ENCODE measurements at places on chromosomes 11 and 22. TPM values are rescaled to one million over a fixed set of nuclear protein-coding genes. Genes with fewer than 3 reads are reported as not detected.

GRCh38 chr11:121117788-121118187 is 16.7 kb downstream of the TECTA start:
- no peaks in the 10 kb centered on the region for H3K36me3 ChIP-seq
- no peak for DNase-seq
- H3K27ac ChIP-seq: no peak overlapping the region
- no peaks in the 10 kb centered on the region for H3K4me1 ChIP-seq

DNA sequence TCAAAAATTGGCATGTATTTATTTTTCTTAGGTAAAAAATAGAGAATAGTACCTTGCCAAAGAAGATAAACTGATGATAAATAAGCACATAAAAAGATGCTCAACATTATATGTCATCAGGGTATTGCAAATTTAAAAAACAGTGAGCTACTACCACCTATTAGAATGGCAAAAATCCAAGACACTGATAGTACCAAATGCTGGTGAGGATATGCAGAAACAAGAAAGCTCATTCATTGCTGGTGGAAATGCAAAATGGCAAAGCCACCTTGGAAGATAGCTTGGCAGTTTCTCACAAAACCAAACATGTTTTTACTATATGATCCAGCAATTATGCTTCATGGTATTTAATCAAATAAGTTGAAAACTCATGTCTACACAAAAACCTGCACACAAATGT is 46.4 kb upstream of the EED start:
- H3K27me3 ChIP-seq: no peaks in the 10 kb centered on the region
- no peak overlapping the region for H3K4me3 ChIP-seq
- no peak overlapping the region for H3K27ac ChIP-seq
- no peaks in the 10 kb centered on the region for H3K36me3 ChIP-seq
- peaks cover 12% of the 10 kb centered on the region for H3K4me1 ChIP-seq

The RFPL3 gene
- not detected for total RNA-seq

The IL18 gene
- 0.68 TPM for total RNA-seq

DNA sequence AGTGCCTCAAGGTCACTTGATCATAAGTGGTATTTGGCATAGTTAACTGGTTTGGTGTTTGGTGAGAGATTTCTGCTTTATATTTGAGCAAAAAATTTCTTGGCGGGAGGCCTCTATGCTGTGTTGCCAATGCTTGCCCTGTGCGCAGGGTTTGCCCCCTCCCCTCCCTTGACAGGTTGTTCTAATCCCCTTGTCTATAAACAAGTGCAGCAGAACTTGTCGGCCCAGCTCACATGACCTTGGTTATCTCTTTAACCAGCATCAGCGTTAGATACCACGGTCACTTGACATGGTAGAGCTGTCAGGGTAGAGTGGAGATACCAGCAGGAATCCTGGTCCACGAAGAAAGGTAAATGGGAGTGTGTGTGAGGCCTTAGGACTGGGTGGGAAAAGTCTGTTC is 35.6 kb downstream of the MARK2 start:
- no peak overlapping the region for H3K4me3 ChIP-seq
- H3K27ac ChIP-seq: no peak overlapping the region
- H3K4me1 ChIP-seq: peaks cover 52% of the 10 kb centered on the region
- no peaks in the 10 kb centered on the region for H3K36me3 ChIP-seq

- peaks cover 3% of the 10 kb centered on the region for H3K36me3 ChIP-seq
- no peak for DNase-seq
- H3K27ac ChIP-seq: no peak overlapping the region
- H3K4me1 ChIP-seq: no peaks in the 10 kb centered on the region
- H3K4me3 ChIP-seq: no peak overlapping the region
Observed at GRCh38 chr22:38774496-38775166, 18.8 kb upstream of the SUN2 start.

- DNase-seq: no peak
- no peaks in the 10 kb centered on the region for H3K27me3 ChIP-seq
- H3K4me3 ChIP-seq: no peak overlapping the region
- no peaks in the 10 kb centered on the region for H3K36me3 ChIP-seq
- no peak overlapping the region for H3K27ac ChIP-seq
- peaks cover 29% of the 10 kb centered on the region for H3K4me1 ChIP-seq
Observed at GRCh38 chr22:17952273-17952801, 72.0 kb downstream of the MICAL3 start.

The PDGFB gene
- 16.8 TPM for total RNA-seq

The NTM gene
- 82.7 TPM for total RNA-seq

GRCh38 chr11:38543311-38543710 is 1945.3 kb upstream of the RAG2 start:
- H3K4me1 ChIP-seq: peaks cover 33% of the 10 kb centered on the region
- no peak for DNase-seq
- peak overlapping the region; percentile 81 for H3K27ac ChIP-seq
- H3K27me3 ChIP-seq: no peaks in the 10 kb centered on the region
- H3K4me3 ChIP-seq: no peak overlapping the region

DNA sequence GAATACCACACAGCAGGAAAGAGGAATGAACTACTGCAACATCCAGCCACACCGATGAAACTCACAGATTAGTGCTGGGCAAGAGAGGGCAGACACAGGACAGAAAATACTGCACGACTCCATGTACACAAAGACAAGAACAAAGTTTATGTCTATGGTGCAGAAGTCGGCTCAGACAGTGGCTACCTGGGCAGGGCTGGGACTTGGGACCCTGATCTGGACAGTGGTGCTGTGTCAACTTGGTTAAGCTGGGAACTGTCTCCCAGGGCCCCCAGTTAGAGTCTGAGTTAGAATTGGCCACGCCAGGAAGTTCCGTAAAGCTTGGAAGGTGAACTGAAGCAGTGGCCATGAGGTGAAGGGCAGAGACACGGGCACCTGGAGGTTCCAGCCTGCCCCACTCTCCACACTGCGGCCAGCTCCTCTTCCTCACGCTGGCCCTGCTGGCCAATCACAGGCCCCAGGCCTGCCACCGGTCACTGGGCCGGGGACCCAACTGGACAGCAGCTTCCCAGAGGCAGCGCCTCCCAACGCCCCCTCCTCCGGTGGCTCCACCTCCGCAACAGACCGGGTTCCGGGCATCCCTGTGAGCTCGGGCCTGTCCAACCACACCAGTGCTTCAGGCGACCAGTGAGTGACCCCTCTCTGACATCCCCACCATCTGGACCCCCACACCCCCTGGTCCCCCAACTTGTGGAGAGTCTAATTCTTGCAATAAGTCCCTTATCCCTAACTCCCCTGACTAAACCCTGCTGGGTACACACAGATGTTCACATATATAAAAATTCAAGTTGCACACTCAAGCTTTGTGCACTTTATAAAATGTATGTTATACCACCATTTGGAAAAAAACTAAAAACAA is 93.7 kb downstream of the MICAL3 start:
- DNase-seq: no peak
- peaks cover 11% of the 10 kb centered on the region for H3K4me1 ChIP-seq
- H3K4me3 ChIP-seq: no peak overlapping the region
- H3K27me3 ChIP-seq: no peaks in the 10 kb centered on the region

- no peak overlapping the region for H3K4me3 ChIP-seq
- H3K4me1 ChIP-seq: peaks cover 6% of the 10 kb centered on the region
- H3K27me3 ChIP-seq: no peaks in the 10 kb centered on the region
- H3K27ac ChIP-seq: no peak overlapping the region
- DNase-seq: no peak
- H3K36me3 ChIP-seq: no peaks in the 10 kb centered on the region
Observed at GRCh38 chr11:88315015-88315414, 22.5 kb downstream of the CTSC start.

DNA sequence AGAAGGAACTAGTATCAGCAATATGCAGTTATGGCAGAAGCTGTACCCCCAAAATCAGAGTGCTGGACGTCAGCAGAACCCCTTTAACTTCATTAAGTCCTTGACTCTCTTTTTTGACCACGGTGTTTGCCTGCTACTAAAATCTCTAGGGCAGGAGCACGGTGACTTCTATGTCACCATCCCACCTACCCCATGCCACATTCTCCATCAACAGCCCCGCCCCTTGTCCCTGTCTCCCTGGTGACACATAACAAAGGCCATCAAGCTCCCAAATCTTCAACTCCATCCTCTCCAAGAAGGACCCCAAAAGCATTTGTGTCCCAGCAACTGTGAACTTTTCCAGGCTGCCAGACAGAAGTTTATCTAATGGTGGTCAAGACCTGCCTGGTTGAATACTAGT is 894 bp downstream of the ADA2 start:
- no peaks in the 10 kb centered on the region for H3K4me1 ChIP-seq
- no peak for DNase-seq
- H3K27ac ChIP-seq: no peak overlapping the region
- no peak overlapping the region for H3K4me3 ChIP-seq
- H3K27me3 ChIP-seq: peaks cover 5% of the 10 kb centered on the region

The OR52E6 gene
- total RNA-seq: not detected

DNA sequence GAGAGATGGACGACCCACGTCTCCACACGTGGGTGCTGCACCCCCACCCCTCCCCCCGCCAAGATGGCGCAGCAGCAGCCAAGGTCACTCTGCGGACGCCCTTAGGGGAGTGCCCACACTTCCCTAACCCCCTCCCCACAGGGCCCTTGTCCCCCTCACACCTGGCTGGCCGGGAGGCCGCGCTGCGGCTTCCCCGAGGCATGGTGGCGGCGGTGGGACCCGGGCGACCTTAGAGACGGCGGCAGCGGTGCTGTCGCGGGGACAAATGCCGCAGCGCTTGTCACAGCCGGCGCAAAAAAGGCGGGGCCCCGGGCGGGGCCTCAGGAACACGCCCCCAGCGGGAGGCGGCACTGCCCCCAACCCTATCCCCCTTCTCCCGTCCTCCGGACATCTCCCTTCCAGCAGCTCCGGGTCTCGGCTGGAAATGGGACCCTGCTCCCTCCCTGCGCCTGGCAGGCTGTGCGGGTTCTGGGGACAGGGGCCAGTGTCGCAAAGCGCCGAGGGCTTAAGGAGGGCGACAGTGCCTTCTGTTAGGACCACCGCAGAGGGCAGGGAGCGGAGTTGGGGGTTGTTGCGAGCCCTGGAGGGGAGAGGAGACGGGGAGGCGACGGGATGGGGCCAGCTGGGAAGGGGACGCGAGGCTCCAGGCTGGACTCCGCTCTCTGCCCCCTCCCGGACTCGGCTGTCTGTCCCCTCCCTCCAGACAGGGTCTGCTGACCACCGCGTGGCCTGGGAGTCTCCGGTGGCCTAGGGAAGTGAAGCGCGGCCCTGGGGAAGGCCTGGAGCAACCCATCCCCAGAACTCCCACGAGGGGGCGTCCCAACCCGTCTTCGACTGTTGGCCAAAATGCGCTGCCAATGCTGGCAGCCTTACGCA is at the start of gene CHCHD10:
Gene CHCHD10, minus strand, starts transcription at position 300 of the 876 bp plus-strand sequence. Its CDS starts 98 bp downstream, at position 202.
- DNase-seq: peak; percentile 93
- H3K27ac ChIP-seq: peak within 1 kb of the TSS; percentile 60
- no peaks in the 10 kb centered on the region for H3K36me3 ChIP-seq
- no peaks in the 10 kb centered on the region for H3K27me3 ChIP-seq

DNA sequence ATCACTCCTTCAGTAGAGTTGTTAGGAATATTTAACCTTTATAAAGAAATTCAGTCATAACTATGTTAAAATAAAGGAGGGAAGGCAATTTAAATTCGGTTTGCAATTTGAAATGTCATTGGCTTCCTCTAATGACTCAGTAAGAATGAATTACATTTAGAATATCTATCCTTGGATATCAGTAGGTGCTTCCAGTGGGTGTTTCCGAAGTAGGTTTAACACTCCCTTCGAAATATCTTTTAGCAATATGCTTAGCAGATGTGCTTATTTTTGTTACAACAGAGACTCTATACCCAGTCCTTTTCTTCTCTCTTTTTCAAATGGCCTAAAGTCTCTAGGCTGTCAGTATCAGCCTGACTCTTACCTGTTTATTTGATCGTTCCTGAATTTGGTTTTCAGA is 103.7 kb upstream of the RASSF10 start:
- peaks cover 23% of the 10 kb centered on the region for H3K4me1 ChIP-seq
- no peak overlapping the region for H3K27ac ChIP-seq
- peaks cover 30% of the 10 kb centered on the region for H3K36me3 ChIP-seq
- no peak overlapping the region for H3K4me3 ChIP-seq
- H3K27me3 ChIP-seq: no peaks in the 10 kb centered on the region

The BIK gene
- total RNA-seq: not detected

- H3K4me1 ChIP-seq: peaks cover 16% of the 10 kb centered on the region
- no peak for DNase-seq
- no peak overlapping the region for H3K27ac ChIP-seq
- H3K36me3 ChIP-seq: peaks cover 42% of the 10 kb centered on the region
- no peaks in the 10 kb centered on the region for H3K27me3 ChIP-seq
Observed at GRCh38 chr22:42801252-42802080, 55.6 kb downstream of the ARFGAP3 start.

GRCh38 chr11:86101493-86101892 is 32.6 kb upstream of the PICALM start:
- no peak for DNase-seq
- H3K27ac ChIP-seq: no peak overlapping the region
- no peak overlapping the region for H3K4me3 ChIP-seq
- H3K36me3 ChIP-seq: no peaks in the 10 kb centered on the region

- no peak for DNase-seq
- no peaks in the 10 kb centered on the region for H3K36me3 ChIP-seq
- H3K4me1 ChIP-seq: no peaks in the 10 kb centered on the region
- peaks cover 7% of the 10 kb centered on the region for H3K27me3 ChIP-seq
- H3K27ac ChIP-seq: no peak overlapping the region
Observed at GRCh38 chr11:14144934-14145333, 182.4 kb downstream of the SPON1 start.

The PI4KA gene
- total RNA-seq: 108 TPM

The BAIAP2L2 gene
- total RNA-seq: 0.48 TPM

- DNase-seq: no peak
- no peak overlapping the region for H3K4me3 ChIP-seq
- no peak overlapping the region for H3K27ac ChIP-seq
- peaks cover 6% of the 10 kb centered on the region for H3K36me3 ChIP-seq
- H3K27me3 ChIP-seq: peaks cover under 1% of the 10 kb centered on the region
Observed at GRCh38 chr11:14259878-14260277, 99.1 kb downstream of the RRAS2 start.

The P2RX6 gene
- total RNA-seq: 2.6 TPM

The RELA gene
- 79.7 TPM for total RNA-seq

DNA sequence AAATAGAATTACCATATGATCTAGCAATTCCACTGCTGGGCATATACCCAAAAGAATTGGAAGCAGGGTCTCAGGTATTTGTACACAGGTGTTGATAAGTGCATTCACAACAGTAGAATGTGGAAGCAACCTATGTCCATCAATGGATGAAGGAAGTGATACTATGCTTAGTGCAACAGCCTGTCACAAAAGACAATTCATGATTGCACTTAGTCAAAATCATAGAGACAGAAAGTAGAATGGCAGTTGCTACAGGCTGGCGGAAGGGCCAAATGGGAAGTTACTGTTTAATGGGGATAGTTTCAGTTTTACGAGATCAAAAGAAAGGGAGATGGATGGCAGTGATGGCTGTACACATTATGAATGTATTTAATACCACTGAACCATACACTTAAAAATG is 42.0 kb downstream of the SGSM3 start:
- H3K27me3 ChIP-seq: no peaks in the 10 kb centered on the region
- H3K27ac ChIP-seq: no peak overlapping the region
- no peak overlapping the region for H3K4me3 ChIP-seq
- H3K4me1 ChIP-seq: peaks cover 9% of the 10 kb centered on the region
- peaks cover 41% of the 10 kb centered on the region for H3K36me3 ChIP-seq
- DNase-seq: no peak

DNA sequence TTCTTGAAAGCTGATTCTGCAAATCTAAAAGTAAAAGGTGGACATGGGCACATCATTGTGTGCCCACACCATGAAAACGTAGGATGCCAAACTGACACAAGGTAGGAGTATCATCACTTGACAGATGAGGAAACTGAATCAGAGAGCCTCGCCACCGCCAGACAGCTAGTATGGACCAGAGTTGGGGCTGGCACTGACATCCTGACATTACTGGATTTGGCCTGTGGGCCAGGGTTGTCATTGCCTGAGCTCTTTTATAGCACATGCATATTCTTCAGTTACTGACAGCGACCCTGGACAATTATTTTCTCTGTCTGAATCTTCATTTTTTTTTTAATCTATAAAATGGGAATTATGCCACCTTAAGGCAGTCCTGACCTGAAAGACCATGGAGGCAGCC is 16.5 kb downstream of the USP35 start:
- peaks cover 34% of the 10 kb centered on the region for H3K36me3 ChIP-seq
- no peaks in the 10 kb centered on the region for H3K27me3 ChIP-seq
- DNase-seq: no peak
- no peak overlapping the region for H3K4me3 ChIP-seq
- no peak overlapping the region for H3K27ac ChIP-seq
